PC-9 (cell line): ENCODE measurements at places on chromosomes 16 and 17. TPM values are rescaled to one million over a fixed set of nuclear protein-coding genes. Genes with fewer than 3 reads are reported as not detected.

DNA sequence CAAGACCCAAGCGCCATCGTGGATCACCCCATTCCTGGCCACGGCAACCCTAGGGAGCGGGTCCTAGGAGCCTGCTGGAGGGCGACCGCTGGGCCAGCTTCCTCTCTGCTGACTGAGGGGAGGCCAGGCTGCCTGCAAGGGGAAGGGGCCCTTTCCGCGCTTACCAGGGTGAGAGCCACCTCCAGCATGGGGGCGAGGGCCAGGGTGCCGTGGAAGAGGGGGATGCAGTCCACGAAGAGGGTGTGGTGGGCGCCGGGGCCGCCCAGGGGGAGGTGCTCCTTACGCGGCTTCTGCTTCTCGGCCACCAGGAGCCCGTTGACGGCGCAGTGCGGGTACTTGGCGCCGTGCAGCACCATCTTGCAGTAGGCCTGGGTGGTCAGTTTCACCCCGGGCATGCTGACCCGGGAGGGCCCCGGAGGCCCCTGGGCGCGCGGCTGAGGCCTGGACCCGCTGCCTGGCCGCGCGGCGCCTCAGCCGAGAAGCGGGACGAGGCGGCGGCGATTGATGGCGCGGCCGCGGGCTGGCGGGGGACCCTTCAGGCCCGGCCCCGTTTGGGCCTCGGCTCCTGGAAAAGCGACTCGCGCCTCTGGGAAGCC is 345 bp downstream of the EMC8 start:
- DNase-seq, result no peak
- peaks cover 16% of the 10 kb centered on the region for H3K4me1 ChIP-seq
- H3K27ac ChIP-seq, result no peak overlapping the region; the same call in 1 of the 2 replicates
- peak overlapping the region; percentile 95 for H3K4me3 ChIP-seq
- peaks cover 13% of the 10 kb centered on the region for H3K36me3 ChIP-seq

DNA sequence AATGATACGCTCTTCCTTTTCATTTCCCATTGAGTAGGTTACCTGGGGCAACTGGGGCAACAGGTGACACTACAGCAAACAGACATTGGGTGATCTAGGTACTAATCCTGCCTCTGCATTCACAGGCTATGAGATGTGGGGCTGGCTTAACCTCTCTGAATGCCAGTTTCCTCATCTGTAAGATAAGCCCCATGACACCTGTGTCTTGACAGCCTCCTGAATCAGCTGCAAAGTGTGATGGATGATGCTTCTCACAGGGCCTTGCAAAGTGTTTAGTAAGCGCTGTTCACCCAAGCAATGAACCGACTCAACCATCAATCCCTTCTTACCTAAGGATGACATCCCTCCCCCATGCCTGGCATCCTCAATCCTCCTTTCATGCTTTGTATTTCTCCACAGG is 322.8 kb downstream of the XYLT1 start:
- H3K27ac ChIP-seq, result no peak overlapping the region
- DNase-seq, result no peak
- H3K4me1 ChIP-seq, result no peaks in the 10 kb centered on the region
- H3K36me3 ChIP-seq, result no peaks in the 10 kb centered on the region
- H3K4me3 ChIP-seq, result no peak overlapping the region
- H3K27me3 ChIP-seq, result no peaks in the 10 kb centered on the region

- H3K4me1 ChIP-seq, result no peaks in the 10 kb centered on the region
- no peak overlapping the region for H3K27ac ChIP-seq
- no peaks in the 10 kb centered on the region for H3K36me3 ChIP-seq
- H3K27me3 ChIP-seq, result no peaks in the 10 kb centered on the region
- DNase-seq, result no peak
Observed at GRCh38 chr17:16814439-16814838, 124.4 kb downstream of the CCDC144A start.

GRCh38 chr17:37273409-37274051 is 102.3 kb upstream of the C17orf78 start:
- no peaks in the 10 kb centered on the region for H3K27me3 ChIP-seq
- H3K4me3 ChIP-seq, result no peak overlapping the region
- DNase-seq, result no peak
- H3K27ac ChIP-seq, result peak overlapping the region; percentile 4
- H3K4me1 ChIP-seq, result peaks cover 40% of the 10 kb centered on the region
- H3K36me3 ChIP-seq, result peaks cover 36% of the 10 kb centered on the region

GRCh38 chr17:51642029-51642428 is 381.7 kb downstream of the UTP18 start:
- no peak overlapping the region for H3K27ac ChIP-seq
- peaks cover 19% of the 10 kb centered on the region for H3K27me3 ChIP-seq
- no peaks in the 10 kb centered on the region for H3K36me3 ChIP-seq
- no peak for DNase-seq

DNA sequence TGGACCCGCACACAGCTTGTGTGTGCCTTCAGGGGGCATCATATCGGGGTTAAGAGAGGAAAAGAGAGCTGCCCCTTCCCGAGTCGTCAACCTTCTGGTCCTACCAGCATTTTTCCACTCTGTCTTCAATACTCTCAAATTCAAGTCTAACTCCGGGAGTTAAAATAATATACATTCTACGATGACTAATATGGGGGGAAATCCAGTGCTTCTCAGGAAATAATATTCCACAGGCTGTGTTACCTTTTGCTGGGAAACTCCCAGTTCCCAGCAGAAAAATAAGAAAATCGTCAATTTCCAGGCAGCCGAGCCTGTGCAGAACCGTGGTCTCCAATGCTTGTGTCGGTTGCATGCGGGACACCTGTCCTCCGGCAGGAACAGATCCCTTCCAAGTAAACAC is 105.0 kb upstream of the FOXF1 start:
- H3K27ac ChIP-seq, result no peak overlapping the region
- H3K4me1 ChIP-seq, result no peaks in the 10 kb centered on the region
- no peak overlapping the region for H3K4me3 ChIP-seq
- H3K27me3 ChIP-seq, result peaks cover 88% of the 10 kb centered on the region
- H3K36me3 ChIP-seq, result no peaks in the 10 kb centered on the region
- no peak for DNase-seq

- no peaks in the 10 kb centered on the region for H3K4me1 ChIP-seq
- H3K36me3 ChIP-seq, result no peaks in the 10 kb centered on the region
- H3K4me3 ChIP-seq, result no peak overlapping the region
Observed at GRCh38 chr16:47861999-47862398, 293.8 kb downstream of the ABCC12 start.

- H3K27me3 ChIP-seq, result no peaks in the 10 kb centered on the region
- no peak overlapping the region for H3K4me3 ChIP-seq
- peaks cover 31% of the 10 kb centered on the region for H3K4me1 ChIP-seq
- H3K27ac ChIP-seq, result no peak overlapping the region
- no peaks in the 10 kb centered on the region for H3K36me3 ChIP-seq
Observed at GRCh38 chr17:17897442-17897841, 60.7 kb upstream of the SREBF1 start.

GRCh38 chr17:62809656-62810055 is 1.5 kb upstream of the MARCHF10 start:
- H3K4me3 ChIP-seq, result no peak overlapping the region
- H3K27me3 ChIP-seq, result no peaks in the 10 kb centered on the region
- no peak overlapping the region for H3K27ac ChIP-seq
- DNase-seq, result no peak
- peaks cover 39% of the 10 kb centered on the region for H3K4me1 ChIP-seq
- H3K36me3 ChIP-seq, result no peaks in the 10 kb centered on the region

DNA sequence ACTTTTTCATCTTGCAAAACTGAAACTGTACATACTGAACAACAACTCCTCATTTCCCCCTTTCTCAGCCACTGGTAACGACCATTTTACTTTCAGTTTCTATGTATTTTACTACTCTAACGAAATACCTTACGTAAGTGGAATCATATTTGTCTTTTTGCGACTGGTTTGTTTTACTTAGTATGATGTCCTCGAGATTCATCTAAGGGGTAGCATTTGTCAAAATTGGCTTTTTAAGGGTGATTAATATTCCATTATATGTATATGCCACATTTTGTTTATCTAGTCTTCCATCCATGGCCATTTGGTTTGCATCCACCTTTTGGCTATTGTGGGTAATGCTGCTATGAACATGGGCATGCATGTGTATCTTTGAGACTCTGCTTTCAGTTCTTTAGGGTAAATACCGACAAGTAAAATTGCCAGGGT is 10.4 kb downstream of the KPNB1 start:
- H3K4me3 ChIP-seq, result no peak overlapping the region
- no peaks in the 10 kb centered on the region for H3K27me3 ChIP-seq
- no peaks in the 10 kb centered on the region for H3K4me1 ChIP-seq

DNA sequence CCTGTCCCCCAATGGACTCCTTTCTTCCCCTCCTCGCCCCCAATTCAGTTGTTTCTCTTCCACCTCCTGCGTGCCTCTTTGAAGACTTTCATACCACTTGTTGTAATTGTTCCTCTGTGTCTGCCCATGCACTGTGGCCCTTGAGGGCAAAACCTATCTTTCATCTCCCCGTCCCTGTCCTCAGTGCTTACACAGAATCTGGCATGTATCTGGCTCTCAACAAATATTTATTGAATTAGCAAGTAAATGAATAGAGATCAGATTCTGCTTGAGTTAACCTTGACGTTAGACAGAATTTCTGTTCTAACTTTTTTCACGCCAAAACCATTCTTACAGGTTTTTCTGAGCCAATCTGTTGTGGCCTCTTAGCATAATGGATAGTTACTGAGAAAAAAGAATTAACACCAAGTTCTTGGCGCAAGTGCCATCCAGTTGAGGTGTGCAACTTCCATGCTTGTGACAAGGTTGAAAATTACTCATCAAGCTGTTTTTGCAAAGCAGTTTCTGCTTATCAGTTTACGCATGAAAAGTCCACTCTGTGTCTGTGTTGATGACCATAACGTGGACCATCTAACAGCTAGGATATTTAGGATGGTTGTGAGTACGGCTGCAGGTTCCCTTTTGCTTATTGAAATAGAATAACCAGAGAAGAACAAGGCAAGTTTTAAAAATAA is 215.1 kb downstream of the PRKCA start:
- peaks cover 7% of the 10 kb centered on the region; the same call in 1 of the 2 replicates for H3K4me1 ChIP-seq
- H3K27me3 ChIP-seq, result no peaks in the 10 kb centered on the region
- H3K36me3 ChIP-seq, result no peaks in the 10 kb centered on the region

- H3K4me1 ChIP-seq, result peaks cover 16% of the 10 kb centered on the region
- no peak overlapping the region for H3K27ac ChIP-seq
- DNase-seq, result no peak
- no peak overlapping the region for H3K4me3 ChIP-seq
- H3K36me3 ChIP-seq, result peaks cover 16% of the 10 kb centered on the region; the same call in 1 of the 2 replicates
Observed at GRCh38 chr16:46891910-46892309, 7.7 kb downstream of the GPT2 start.

DNA sequence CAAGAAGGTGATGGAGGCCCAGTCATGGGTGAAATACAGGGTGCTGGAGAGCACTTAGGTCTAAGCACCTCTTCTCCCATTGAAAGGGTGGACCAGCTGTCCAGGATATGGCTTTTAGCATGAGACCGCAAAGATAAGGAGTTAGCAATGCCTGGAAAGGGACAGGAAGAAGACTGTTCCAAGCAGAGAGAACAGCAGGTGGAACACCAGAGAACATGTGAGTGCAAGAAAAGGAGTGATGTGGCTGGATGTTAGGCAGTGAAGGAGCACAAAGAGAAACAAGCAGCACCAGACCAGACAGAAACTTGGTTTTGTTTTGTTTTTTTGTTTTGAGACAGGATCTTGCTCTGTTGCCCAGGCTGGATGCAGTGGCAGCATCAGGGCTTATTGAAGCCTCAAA is 45.4 kb upstream of the CCL1 start:
- no peak for DNase-seq
- peaks cover 30% of the 10 kb centered on the region; the same call in 1 of the 2 replicates for H3K27me3 ChIP-seq
- no peak overlapping the region for H3K27ac ChIP-seq
- H3K4me3 ChIP-seq, result no peak overlapping the region
- H3K36me3 ChIP-seq, result no peaks in the 10 kb centered on the region
- H3K4me1 ChIP-seq, result no peaks in the 10 kb centered on the region

DNA sequence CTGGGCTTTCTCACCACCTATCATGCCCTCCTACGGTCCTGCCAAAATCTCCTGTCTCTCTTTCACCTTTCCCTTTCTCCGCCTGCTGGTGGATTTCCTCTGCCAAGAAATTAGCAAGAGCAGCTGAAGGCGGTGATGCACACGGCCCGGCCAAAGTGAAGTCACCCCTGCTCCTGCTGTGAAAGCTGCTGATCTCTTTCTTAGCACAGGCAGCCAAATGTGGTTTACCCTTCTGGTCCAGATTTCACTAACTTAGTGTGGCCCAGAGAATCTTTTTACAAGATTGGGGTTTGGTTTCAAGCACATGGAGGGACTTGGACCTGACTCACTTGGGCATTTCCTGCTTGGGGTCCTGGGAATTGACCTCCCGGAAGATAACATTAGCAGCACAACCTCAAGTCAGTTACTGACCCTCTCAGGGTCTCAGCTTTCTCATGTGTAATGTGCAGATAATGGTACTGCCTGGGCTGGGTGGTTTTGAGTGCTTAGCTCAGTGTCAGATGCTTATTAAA is 155.7 kb downstream of the SOCS1 start:
- no peaks in the 10 kb centered on the region for H3K36me3 ChIP-seq
- H3K4me3 ChIP-seq, result no peak overlapping the region
- peak; percentile 57 for DNase-seq
- H3K27me3 ChIP-seq, result no peaks in the 10 kb centered on the region

DNA sequence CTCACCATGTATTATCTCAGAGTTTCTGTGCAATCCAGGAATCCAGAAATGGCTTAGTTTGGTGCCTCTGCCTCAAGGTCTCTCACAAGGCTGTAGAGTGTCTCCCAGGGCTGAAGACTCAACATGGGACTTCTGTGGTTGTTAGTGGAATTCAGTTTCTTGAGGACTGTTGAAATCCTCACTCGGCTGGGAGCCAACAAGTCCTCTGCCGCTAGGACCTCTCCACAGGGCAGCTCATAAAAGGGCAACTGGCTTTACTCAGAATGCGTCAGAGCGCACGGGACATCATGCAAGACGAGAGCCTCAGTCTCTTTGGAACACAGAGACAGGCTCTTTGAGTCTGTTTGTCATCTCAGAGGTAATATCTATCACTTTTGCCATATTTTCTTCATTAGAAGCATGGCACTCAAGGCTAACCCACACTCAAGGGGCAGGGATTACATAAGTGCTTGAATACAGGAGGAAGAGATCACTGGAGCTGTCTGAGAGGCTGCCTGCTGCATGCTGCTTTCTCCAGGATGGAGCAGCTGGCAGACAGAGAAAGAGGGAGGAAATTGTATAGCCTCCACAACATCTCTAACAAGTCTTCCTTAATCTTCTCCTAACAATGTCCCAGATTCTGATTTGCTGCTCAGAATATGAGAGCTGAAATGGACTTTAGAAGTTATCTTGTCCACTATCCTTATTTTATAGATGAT is 97.5 kb upstream of the ASIC2 start:
- DNase-seq, result no peak
- H3K27ac ChIP-seq, result no peak overlapping the region
- H3K27me3 ChIP-seq, result peaks cover 9% of the 10 kb centered on the region; the same call in 1 of the 2 replicates
- no peaks in the 10 kb centered on the region for H3K36me3 ChIP-seq
- no peaks in the 10 kb centered on the region for H3K4me1 ChIP-seq

The TMC8 gene
- total RNA-seq, result 1.9 and 2.6 TPM in 2 replicates

The TP53TG3 gene
- total RNA-seq, result not detected in 2 replicates

The MYADML2 gene
- not detected in 2 replicates for total RNA-seq
